ENCODE measurements at places on chromosomes 7 and 10. TPM values are rescaled to one million over a fixed set of nuclear protein-coding genes. Genes with fewer than 3 reads are reported as not detected.
A peak's percentile ranks its signal among the peaks of the same experiment; 100 is the strongest.

Gene SEC31B
- total RNA-seq, result 1.5 TPM

Gene OR6B1
- not detected for total RNA-seq

Gene CCDC6
- 23.0 TPM for total RNA-seq

Gene ALOX5
- total RNA-seq, result not detected

- DNase-seq, result no peak
Observed at GRCh38 chr7:30133736-30134610, 813 bp upstream of the MTURN start.

DNA sequence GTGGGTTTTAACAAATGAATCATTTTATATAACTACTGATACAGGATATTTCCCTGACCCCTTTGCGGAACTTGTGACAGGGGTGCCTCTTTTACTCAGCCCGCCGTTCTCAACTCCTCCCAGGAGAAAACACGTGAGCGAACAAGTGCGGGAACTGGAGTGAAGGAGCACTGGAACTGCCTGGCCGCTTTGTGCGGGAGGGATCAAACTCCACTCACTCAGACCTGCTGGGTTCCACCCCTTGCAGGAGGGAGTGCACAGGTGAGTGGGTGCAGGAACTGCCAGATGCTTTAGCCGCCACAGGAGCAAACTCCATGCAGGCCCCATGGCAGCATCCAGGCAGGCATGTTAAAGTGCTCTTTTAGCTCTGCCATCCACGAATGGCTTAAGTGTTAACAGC is 513.4 kb upstream of the GRM3 start:
- no peak for DNase-seq

Gene PAPSS2
- 41.2 TPM for total RNA-seq

DNA sequence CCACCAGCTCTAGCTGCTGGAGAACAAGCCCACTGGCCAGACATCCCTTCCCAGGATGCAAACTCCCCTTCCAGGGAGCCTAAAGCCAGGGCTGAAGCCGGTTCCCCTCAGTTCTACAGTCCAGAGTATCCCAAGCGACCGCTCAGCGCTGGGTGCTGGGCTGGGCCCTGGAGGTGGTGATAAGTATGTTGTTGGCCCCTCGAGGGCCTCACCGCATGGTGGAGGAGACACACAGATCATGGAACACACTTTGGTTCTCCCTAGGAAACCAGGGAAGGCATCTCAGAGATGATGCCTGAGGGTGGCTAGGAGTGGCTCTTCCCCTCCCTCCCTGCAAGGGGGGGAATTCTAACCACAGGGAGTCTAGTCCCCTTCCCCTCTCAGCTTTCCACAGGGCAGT is 4.4 kb downstream of the PODXL start:
- DNase-seq, result no peak

DNA sequence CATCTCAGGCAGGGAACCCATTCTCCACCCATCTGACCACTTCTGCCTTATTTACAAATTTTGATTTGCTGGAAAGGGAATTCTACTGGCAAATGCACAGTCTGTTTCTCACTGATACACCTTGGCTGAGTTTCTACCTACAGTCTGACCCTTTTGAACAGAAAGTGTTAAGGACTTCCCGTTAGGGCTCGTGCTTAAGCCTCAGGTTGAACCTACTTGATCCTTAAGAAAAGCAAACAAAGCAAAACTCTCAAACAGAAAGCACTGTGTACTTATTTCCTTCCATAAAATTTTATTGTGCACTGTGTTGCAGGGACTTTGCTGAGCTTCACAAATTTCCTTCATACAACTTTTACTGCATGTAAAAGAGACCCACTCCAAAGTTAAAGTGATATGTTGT is 367.8 kb downstream of the NRG3 start:
- no peak for DNase-seq

DNA sequence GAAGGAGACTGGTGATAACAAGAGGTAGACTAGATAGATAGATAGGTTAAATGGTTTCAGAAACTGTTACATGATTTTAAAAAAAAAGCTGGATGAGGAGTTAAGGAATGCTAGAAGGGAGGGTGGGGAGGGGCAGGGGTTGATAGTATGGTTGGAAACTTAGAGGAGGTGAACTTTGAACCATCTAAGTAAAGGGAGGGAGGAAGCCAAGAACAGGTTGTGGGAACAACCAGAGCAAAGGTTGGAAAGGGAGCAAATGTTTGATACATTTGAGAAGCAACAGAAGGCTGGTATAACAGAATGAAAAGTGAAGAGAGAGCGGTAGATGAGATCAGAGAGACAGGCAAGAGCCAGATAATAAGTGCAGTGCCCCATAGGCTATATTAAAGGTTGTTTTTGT is 224.8 kb downstream of the FOXP2 start:
- DNase-seq, result no peak

GRCh38 chr10:103534621-103535498 is 41.4 kb downstream of the NEURL1 start:
- DNase-seq, result peak; percentile 45

DNA sequence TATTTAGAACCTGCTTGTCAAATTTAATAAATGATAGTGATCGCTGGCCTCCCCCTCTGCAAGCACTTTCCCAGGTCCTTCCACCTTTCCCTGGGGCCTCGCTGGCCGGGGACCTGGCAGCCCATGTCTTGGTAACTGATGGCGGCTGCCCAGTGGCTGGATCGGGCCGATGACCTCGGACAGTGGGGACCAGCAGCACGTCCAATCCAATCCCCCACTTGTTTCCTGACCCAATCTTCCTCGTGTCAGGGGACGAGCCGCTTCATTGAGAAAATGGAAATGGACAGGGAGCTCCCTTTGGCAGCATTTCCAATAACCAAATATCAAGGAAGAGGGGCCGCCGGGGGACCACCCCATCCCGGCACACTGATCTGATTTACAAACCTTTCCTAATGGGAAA is 17.2 kb downstream of the EBF3 start:
- DNase-seq, result no peak

GRCh38 chr10:124701881-124702656 is 42.1 kb downstream of the FAM53B start:
- no peak for DNase-seq

Gene UCMA
- not detected for total RNA-seq

- no peak for DNase-seq
Observed at GRCh38 chr10:44991571-44991970, 9.2 kb upstream of the ZNF22 start.

GRCh38 chr7:143397710-143398530 is 10.7 kb downstream of the EPHA1 start:
- no peak for DNase-seq

DNA sequence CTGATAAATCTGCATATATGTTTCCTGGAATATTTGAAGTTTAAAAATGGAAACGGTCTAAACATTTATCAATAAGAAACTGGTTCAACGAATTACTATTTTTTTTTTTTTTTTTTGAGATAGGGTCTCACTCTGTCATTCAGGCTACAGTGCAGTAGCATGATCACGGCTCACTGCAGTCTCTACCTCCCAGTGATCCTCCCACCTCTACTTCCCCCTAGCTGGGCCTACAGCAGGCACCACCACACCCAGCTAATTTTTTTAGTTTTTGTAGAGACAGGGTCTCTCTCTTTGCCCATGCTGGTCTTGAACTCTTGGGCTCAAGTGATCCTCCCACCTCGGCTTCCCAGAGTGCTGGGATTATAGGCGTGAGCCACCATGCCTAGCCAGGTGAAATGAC is 68.3 kb downstream of the UBE2H start:
- DNase-seq, result no peak

All from LHCN-M2 (cell line).